ENCODE measurements at places on chromosomes 1 and 21. TPM values are rescaled to one million over a fixed set of nuclear protein-coding genes. Genes with fewer than 3 reads are reported as not detected.

Gene SPTA1
- total RNA-seq = 3.3 TPM

Gene CASQ2
- total RNA-seq = 29.9 TPM

Gene RUNX3
- 0.29 TPM for total RNA-seq

Gene INKA2
- 4.0 TPM for total RNA-seq

Gene SPATC1L
- total RNA-seq = 0.72 TPM

Gene DRAXIN
- not detected for total RNA-seq

Gene AQP10
- total RNA-seq = not detected

Gene SH2D2A
- total RNA-seq = 11.6 TPM

Gene ANGPTL3
- not detected for total RNA-seq

Gene SPRR3
- total RNA-seq = not detected

Gene LMOD1
- total RNA-seq = 81.1 TPM

Gene LCE1D
- not detected for total RNA-seq

Gene RGS1
- total RNA-seq = 33.4 TPM

Gene GLMP
- 1.4 TPM for total RNA-seq

Gene CBR3
- 10.7 TPM for total RNA-seq

Gene CELA2B
- not detected for total RNA-seq

Gene COL11A1
- total RNA-seq = under 0.01 TPM

Gene TDRD10
- total RNA-seq = not detected

Gene ZFP69
- 1.8 TPM for total RNA-seq

Gene MYBPH
- not detected for total RNA-seq

Gene ECM1
- total RNA-seq = 15.2 TPM

Gene NBPF20
- 3.5 TPM for total RNA-seq

Gene KIF17
- total RNA-seq = not detected

Gene BARHL2
- total RNA-seq = not detected

Gene RGS13
- not detected for total RNA-seq

Gene OR2M3
- not detected for total RNA-seq

Gene KRTAP19-1
- not detected for total RNA-seq

Gene KCNN3
- 1.2 TPM for total RNA-seq

Gene HSPG2
- 186 TPM for total RNA-seq

Gene CELA2A
- total RNA-seq = not detected

Gene MIXL1
- not detected for total RNA-seq

Gene POU3F1
- not detected for total RNA-seq

Gene ETV3L
- not detected for total RNA-seq

Gene PPFIA4
- 2.2 TPM for total RNA-seq

Gene AHDC1
- total RNA-seq = 28.6 TPM

Gene ZBTB8A
- total RNA-seq = 0.58 TPM

Gene FCGR1A
- total RNA-seq = not detected

Gene RAD54L
- total RNA-seq = 0.45 TPM

Gene GSTM5
- 35.6 TPM for total RNA-seq

Gene DUSP23
- total RNA-seq = 84.3 TPM

Gene NBPF10
- total RNA-seq = 0.58 TPM

Gene VCAM1
- total RNA-seq = 35.1 TPM

Gene PRR9
- not detected for total RNA-seq

Gene PGLYRP3
- total RNA-seq = not detected

Gene IQGAP3
- 5.2 TPM for total RNA-seq

Gene CD53
- total RNA-seq = 3.1 TPM

Gene TMOD4
- total RNA-seq = not detected

Gene SEMA4A
- 11.6 TPM for total RNA-seq

Gene USH2A
- total RNA-seq = not detected

Gene KRTAP21-2
- not detected for total RNA-seq

Gene GIPC2
- total RNA-seq = 2.3 TPM

Gene KCTD3
- 156 TPM for total RNA-seq

Gene FCAMR
- total RNA-seq = not detected

Gene FHAD1
- 5.1 TPM for total RNA-seq
